ENCODE measurements at places on chromosomes 5 and 9. TPM values are rescaled to one million over a fixed set of nuclear protein-coding genes. Genes with fewer than 3 reads are reported as not detected.

SHOC1 gene
- 0.10 TPM for total RNA-seq

TNC gene
- 5.7 TPM for total RNA-seq

ADAMTS13 gene
- total RNA-seq = 3.4 TPM

RIMOC1 gene
- 24.5 TPM for total RNA-seq

C6 gene
- 0.13 TPM for total RNA-seq

NTRK2 gene
- 0.23 TPM for total RNA-seq

FLT4 gene
- total RNA-seq = 0.44 TPM
